ENCODE measurements at places on chromosomes 1 and 21.
A peak's percentile ranks its signal among the peaks of the same experiment; 100 is the strongest.

DNA sequence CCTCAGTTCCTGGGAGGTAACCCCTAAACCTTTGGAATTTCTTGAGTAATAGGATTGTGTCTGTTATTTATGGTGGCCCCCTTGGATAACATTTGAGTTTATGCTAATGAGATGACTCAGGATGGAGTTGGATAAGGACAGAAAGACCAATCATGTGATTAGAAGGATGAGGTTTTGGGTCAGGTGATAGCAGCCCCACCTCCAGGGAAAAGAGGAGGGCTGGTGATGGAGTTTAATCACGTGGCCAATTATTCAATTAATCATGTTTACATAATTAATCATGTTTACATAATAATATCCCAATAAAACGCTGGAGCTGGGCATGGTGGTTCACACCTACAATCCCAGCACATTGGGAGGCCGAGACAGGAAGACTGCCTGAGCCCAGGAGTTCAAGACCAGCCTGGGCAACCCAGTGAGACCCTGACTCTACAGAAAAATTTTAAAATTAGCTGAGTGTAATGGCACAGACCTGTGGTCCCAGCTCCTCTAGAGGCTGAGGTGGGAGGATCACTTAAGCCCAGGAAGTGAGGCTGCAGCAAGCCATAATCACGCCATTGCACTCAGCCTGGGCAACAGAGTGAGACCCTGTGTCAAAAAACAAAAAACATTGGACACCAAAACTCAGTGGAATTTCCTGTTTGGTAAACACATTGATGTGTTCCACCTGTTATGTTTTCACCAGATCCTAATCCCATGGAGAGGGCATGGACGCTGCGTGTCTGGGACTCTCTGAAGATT, 73.3 kb downstream of the NUP210L start:
- no peak for DNase-seq

DNA sequence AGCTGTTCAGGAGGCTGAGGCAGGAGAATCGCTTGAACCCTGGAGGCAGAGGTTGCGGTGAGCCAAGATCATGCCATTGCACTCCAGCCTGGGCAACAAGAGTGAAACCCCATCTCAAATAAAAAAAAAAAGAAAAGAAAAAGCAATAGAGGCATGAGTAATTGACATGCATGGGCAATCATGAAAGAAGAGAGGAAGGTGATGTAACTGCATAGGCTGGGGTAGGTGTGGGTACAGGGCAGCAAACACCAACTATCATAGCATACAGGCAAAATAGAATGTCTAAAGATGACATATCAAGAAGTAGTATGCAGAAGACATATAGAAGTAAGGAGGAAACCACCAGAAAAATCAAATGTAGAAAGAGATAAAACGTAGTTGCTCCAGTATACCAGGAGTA, 19.0 kb upstream of the MGST3 start:
- no peak for DNase-seq

GRCh38 chr21:37550618-37551330, 184.2 kb downstream of the DYRK1A start:
- DNase-seq = no peak

DNA sequence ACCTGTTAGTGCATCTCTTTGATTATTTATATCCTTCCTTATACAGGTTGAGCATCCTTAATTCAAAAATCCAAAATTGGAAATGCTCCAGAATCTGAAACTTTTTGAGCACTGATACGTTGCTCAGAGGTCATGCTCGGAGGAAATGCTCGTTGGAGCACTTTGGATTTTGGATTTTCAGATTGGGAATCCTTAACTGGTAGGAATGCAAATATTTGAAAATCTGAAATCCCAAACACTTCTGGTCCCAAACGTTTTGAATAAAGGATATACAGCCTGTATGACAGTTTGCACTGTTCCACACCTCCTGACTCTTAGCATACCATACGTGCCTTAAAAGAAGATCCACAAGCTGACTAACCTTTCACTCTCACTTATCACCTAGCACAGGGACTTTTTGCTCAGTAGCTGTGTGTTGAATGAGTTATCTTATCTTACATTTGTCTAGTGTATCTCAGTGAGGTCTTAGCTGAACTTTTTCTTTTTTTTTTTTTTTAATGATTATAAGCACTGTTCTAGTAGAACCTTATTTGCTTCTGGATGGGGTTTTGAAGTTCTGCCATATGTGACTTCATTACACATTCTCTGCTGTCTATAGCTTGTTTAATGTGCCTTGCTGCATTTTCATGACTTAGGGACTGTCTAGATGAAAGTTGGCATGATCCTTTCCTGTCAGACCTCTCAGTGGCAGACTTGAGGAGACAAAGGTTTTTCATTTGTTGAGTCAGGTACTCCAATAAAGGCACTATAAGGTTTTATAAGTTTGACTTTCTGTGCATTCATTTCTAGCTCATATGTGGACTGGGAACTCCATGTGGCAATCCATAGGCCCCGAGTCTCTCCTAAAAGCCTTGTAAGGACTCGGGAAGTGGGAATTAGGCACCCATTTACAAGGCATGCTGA, 21.6 kb downstream of the PTGFRN start:
- no peak for DNase-seq

DNA sequence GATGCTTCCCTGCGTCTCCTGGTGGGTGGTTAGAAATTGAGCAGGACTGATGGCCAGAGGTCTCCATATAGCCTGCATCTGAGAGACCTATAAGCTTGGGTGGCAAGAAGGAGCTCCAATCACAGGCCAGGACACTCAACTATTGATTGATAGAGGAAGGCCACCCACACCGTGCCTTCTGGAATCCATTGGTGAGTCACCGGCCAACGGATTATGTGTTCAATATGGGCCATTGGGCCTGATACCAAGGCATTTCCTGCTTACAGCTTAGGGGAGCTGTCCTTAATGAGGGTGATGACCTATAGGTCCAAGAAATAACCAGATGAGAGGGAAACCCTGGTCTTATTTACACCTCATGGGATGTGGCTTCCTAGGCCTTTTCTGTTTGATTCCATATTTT, 115.1 kb downstream of the PLPP3 start:
- DNase-seq = no peak

GRCh38 chr1:32494711-32495337, 30.0 kb downstream of the ZBTB8B start:
- DNase-seq = no peak

DNA sequence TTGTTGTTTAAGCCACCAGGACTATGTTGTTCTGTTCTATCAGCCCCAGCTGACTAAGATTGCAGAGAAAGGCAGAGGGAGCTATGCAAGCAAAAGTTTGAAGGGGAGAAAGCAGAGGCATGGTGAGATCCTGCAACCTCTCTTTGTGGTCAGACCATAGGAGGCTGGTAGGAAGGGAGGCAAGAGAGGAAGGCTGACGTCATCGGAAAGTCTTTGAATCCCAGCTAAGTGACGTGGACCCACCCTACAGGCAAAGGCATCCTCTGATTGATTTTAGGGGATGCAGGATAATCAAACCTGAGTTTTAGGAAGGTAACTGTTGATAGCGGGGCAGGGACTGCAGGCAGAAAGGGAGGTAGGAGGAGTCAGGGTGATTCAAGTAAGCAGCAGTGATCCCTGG, 23.3 kb upstream of the TNNI1 start:
- DNase-seq = no peak

DNA sequence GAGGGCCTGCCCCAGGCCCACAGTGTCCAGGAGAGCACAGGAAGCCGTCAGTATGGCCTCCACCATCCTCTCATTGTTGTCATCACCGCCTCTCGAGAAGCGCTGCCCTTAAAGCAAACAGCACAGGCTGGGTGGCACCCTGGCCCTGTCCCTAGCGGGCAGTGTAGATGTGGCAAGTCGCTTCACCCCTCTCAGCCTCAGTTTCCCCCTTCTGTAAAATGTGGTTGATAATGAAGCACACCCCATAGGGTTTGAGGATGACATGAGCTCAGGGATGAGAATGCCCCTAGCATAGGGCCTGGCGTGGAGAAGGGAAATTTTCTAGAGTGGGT, 13.4 kb downstream of the PLA2G2F start:
- no peak for DNase-seq

DNA sequence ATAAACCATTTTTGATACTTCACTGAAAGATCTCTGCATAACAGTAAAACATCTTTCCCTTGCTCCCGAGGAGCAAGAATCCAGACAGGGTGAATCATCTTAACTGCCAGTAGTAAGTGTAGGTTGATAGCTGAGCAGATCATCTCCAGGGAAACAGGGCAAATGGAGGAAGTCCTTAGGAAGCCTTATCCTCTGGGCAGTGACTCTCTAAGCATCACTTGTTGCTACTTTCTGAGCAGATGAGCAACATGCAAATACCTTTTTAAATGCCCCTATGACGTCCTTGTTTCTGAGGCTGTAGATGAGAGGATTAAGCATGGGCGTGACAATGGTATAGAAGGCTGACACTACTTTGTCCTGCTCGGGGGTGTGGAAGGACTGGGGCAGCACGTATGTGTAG, 8.9 kb downstream of the OR2T11 start:
- no peak for DNase-seq

- DNase-seq = peak; percentile 29
Observed at GRCh38 chr1:236416165-236416564, 22.1 kb downstream of the EDARADD start.

- no peak for DNase-seq
Observed at GRCh38 chr1:172273647-172274396, 146.7 kb upstream of the C1orf105 start.

DNA sequence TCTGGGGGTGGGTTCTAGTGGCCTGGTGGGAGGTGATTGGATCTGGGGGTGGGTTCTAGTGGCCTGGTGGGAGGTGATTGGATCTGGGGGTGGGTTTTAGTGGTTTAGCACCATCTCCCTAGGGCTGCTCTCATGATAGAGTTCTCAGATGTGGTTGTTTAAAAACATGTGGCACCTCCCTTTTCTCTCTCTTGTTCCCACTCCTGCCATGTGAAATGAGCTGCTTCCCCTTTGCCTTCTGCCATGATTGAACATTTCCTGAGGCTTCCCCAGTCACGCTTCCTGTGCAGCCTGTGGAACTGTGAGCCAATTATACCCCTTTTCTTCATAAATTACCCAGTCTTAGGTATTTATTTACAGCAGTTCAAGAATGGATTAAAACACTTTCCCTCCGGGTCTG, 327.3 kb upstream of the AJAP1 start:
- no peak for DNase-seq

GRCh38 chr21:42758721-42759593, 105.5 kb downstream of the PDE9A start:
- no peak for DNase-seq

DNA sequence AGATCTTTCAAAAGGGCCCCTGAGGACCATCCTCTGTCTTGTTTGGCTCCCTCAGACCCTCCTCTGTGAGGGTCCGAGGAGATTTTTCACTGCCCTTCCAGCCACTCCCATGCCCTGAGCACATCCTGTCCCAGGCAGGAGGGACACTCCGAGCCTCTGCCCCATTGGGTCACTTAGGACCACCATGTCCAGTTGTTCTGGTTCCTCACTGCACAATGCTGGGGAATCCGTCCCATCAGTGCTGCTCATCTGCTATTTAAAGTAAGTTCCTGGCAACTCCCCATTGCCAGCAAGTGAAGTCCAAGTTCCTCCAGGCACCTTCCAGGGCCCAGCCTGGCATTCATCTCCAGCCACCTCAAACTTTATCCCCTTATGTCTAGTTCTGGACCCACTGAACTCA, 117.5 kb upstream of the GRIK3 start:
- no peak for DNase-seq

DNA sequence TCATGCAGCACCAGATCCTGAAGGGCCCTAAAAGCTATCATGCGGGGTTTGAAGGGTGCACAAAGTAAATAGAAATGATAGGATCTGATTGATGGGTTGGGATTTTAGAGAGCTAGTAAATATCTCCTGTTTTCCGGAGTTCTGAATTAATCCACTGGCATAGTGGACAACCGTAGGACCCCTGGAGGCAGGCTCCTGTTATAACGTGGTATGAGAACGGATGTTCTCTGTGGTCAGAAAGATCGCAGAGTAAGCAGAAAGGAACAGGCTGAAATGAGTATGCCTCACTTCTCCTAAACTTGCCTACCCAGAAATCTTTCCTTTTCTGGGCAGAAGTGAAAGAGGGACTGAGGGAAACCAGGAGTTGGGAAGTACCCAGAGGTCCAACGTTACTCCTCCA, 470.8 kb downstream of the AJAP1 start:
- no peak for DNase-seq

DNA sequence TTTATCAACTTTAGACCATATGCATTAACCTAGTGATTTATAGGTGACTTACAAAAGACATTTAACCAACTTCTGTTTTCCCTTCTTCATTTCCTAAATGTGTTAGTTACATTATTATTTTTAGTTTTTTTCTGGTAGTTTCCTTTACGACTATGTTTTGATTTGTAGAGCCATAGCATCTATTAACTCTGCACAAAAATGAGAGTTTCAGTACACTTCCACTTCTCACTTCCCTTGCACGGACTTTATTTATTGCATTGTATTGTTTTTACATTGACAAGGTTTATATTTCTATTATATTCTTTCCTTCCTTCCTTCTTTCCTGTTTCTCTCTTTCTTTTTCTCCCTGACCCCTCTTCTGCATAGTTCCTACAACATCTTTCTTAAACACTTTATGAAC, 14.7 kb downstream of the PKN2 start:
- no peak for DNase-seq

GRCh38 chr1:209157546-209158249, 425.8 kb upstream of the CAMK1G start:
- DNase-seq = no peak

GRCh38 chr1:38330799-38331198, 284.2 kb upstream of the POU3F1 start:
- DNase-seq = no peak
